ENCODE measurements at places on chromosomes 3 and 15.

- DNase-seq, result no peak
Observed at GRCh38 chr3:9072667-9073009, 109.4 kb upstream of the RAD18 start.

DNA sequence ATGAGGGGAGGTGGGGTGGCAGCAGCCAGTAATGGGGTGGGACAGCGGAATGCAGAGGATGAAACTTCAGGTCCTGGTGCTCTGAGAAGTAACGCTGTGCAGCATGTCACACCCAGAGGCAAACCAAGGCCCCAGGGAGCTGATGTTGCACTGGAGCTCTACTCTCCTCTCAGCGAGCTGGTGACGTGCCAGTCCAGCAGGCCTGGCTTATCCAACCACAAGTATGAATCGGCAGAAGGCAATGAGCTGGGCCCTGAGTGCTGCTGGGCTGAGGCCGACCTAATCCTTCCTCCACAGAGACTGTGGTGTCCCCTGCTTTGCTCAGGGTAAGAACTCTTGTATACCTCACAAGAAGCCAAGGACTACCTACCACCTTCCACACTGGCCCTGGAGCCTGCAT, 30.5 kb downstream of the CD86 start:
- DNase-seq, result no peak

- no peak for DNase-seq
Observed at GRCh38 chr15:49620199-49620598, 419 bp downstream of the FAM227B start.

GRCh38 chr15:72168131-72168807, 29.3 kb downstream of the GRAMD2A start:
- DNase-seq, result no peak

DNA sequence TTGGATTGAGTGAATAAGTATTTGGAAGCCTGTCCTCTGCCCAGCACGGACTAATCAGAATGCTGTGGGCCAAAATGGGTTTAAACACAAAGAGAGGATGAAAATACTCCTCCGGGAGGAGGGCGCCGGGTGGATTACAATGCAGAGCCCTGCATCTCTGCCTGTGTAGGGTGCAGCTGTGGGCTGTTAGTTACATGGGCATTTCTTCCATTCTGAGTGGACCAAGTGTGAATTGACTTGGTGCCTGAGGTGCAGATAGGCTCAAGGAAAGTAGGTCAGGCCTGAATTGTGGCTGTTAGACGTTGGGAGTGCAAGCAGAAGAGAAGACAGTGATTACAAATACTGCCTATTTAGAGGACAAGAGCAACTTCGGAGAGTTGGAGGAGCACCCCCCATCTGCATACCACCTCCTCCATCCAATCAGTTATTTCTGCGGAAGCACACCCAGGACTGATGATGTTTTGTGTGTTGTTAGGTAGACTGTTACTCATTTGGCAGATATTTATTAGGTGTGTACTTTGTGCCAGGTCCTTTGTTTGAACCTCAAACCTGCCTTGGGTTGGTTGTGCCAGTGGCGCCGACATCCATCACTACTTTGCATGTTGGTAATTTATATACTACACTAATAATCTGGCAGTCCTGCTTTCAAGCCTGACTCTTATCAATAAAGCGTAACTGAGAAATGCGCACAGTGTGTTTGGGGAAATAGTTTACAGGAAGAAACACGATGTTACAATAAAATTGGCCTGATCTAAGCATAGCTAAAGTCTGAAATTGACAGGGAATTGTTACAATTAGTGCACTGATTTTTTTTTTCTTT, 33.0 kb downstream of the PTPRG start:
- DNase-seq, result no peak

DNA sequence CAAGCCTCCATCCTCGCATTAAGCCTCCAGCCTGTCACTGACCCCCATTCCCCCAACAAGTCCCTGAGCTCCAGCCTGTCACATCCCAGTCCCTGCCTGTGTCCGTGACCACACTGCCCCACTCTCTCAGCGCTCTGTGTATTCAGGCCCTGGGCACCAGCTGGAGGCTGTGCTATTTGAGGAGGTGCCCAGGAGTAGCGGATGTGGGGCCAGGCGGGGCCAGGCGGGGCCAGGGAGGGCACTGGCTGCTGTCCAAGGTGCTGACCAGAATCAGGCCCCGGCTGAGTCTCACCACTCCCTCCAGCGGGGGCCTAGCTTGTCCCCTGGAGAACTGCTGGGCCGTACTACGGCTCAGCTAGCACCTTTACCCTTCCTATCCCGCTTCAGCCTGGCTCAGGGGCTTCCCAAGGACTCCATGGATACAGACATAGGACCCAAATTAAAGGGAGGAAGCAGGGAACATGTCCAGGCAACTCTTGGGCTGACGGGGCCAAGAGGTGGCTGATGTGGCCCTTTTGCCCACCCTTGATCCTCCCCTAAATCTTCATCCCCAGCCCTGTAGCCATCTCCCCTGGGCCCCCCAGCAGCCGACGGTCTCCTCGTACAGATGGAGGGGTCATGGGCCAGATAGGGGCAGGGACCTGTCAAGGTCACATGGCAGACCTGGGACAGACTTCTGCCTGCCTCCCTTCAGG, 1.1 kb downstream of the HHATL start:
- no peak for DNase-seq

DNA sequence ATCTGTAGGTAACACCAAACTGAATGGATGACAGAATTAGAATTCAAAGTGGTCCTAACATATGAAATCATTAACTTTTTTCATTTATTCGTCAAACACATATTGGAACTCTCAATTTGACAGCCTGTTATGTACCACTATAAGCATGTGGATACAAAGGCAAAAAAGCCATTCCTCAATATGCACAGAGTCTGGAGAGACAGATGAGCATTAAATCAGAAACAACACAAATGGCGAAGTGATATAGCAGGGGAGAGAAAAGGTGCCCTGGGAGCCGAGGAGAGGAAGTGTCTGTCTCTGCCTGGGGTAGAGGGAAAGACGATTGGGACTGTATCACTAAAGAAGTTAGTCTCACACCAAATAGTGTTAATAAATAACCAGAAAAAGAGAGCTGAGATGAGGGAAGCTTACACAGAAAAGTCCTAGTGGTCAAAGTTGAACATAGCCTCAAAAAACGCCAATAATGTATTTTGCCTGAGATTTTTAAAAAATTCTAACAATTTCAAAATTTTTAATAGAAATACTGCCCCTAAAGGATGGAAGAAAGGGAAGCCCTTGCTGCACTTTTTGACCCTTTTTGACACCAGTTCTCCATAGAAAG, 417.5 kb downstream of the TUSC7 start:
- no peak for DNase-seq

DNA sequence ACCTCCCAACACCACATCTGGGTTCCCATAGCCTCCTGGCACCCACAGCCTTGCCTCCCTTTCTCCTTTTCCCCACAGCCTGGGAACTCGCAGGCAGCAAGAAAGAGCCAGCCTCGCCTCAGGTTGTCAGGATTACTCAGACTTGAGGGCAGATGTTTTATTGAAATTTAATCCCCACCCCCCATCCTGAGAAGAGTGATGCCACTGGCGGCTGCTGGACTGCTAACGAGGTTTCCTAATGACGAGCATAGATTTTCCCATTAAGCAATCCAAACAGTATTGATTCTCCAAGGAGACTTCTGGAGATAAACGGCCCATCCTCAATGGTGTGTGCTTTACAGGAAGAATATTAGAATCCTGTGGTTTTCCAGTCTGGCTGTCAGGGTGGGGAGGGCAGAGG, 13.7 kb downstream of the SHF start:
- DNase-seq, result peak; percentile 5

GRCh38 chr3:54967731-54968161, 39.9 kb upstream of the LRTM1 start:
- DNase-seq, result no peak

DNA sequence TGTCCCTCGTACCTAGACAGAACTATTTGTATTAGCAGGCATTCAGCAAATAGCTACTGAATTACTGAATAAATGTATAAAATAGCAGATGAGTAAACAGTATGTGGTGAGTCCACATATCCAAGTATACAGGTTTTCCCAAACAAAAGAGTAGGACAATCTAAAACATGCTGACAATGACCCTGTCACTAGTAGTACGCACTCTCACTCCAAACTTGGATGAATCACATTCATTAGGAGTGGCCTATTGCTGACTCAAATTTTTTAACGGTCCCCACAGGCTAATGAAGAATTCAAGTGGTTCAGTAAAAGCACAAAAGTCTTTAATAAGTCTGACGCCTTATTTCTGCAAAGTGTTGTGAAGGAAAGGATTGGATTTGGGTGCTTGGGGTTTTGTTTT, 449.3 kb upstream of the THBS1 start:
- no peak for DNase-seq

DNA sequence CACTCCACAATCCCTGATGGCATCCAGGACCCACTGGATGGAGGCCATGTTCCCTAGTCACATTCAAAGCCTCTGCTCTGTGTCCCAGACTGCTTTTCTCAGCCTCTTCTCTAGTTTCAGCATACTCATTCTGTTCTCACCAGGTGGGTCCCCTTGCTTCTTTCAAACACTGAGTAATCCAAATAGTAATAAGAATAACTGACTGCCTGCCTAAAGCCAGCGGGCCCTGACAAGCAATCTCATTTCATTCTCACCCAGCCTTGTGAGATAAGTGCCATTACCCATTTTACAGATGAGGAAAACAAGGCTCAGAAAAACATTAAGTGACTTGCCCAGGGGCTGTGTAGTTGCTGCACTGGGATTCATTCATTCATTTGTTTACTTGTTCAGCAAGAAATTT, 25.4 kb downstream of the MAPKAPK3 start:
- no peak for DNase-seq

GRCh38 chr3:15385901-15386653, 41.3 kb downstream of the METTL6 start:
- no peak for DNase-seq

- DNase-seq, result no peak
Observed at GRCh38 chr15:69311319-69311721, 12.6 kb downstream of the PAQR5 start.
